ENCODE measurements at places on chromosomes 4 and X.

GRCh38 chr4:10413177-10413576, 44.0 kb downstream of the ZNF518B start:
- no peak for DNase-seq

GRCh38 chr4:115119804-115120352, 6.5 kb upstream of the NDST4 start:
- DNase-seq = no peak

DNA sequence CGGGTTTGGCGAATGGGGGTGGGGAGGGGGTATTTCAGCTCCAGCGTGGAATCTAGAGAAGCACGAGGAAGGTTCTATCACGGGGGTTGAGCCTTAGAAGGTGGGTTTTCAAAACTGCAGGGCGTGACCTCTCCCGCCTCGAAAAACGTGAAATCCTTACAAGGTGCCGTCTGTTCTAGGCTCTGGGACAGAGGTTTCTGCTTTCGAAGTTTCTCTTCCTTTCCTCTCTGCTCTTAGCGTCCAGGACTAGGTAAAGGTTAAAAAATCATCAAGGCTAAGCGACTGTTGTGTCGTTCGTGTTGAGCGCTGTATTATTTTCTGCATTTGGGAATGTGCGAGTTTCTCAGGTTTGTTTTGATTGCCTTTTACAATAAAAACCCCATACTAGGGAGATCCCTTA, 1.1 kb downstream of the FHL1 start:
- no peak for DNase-seq

DNA sequence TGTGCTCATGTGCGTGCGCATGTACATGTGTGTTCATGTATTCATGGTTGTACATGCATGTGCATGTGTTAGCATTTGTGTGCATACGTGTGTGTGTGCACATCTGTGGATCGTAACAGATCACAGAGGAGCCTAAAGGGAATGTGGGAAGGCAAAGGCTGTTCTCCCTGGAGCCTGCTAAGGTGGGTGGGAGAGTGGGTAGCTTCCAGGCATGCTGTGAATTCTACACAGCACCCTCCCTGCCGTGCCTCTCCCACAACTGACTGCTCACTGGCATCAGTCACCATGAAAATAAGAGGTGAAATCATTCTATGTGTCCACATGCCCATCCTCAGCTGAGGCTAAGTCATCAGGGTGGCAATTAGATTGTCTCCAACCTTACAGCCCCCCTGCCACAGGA, 600.9 kb downstream of the MID1IP1 start:
- no peak for DNase-seq

DNA sequence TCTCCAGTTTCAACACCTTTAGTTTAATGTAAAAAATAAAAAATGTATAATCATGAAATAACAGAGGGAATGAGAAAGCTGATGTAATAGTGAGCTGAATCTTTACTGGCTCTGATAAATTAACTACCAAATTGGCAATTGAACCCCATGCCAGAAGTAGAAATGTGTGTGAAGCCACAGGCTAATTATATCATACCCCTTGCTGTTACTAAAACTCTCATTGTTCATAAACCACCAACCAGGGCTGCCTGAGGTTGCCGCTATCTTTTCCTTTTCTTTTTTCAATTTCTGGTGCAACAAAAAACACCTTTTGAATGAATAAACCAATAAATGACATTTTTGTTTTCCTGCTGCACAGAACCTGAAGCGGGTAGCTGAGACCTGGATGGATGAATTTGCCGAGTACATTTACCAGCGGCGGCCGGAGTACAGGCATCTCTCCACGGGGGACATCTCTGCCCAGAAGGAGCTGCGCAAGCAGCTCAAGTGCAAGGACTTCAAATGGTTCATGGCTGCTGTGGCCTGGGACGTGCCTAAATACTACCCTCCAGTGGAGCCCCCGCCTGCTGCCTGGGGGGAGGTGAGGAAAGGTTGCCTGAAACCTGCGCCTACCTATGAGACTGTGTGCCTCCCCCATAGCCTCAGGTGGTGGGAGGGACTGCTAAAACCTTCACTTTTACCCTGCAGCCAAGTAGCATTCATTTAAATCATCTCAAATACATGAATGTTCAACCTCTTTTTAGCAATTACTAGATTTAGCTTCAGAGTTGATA, 216.7 kb upstream of the GALNT7 start:
- no peak for DNase-seq

- DNase-seq = no peak
Observed at GRCh38 chrX:23246001-23246400, 88.6 kb upstream of the PTCHD1 start.

Data from nephron progenitor cell (in vitro differentiated cells).